ENCODE measurements at places on chromosomes 3 and 15.

- DNase-seq, result no peak
These were observed 243.1 kb upstream of the GOLGA6L4 start for GRCh38 chr15:83992324-83993031.

DNA sequence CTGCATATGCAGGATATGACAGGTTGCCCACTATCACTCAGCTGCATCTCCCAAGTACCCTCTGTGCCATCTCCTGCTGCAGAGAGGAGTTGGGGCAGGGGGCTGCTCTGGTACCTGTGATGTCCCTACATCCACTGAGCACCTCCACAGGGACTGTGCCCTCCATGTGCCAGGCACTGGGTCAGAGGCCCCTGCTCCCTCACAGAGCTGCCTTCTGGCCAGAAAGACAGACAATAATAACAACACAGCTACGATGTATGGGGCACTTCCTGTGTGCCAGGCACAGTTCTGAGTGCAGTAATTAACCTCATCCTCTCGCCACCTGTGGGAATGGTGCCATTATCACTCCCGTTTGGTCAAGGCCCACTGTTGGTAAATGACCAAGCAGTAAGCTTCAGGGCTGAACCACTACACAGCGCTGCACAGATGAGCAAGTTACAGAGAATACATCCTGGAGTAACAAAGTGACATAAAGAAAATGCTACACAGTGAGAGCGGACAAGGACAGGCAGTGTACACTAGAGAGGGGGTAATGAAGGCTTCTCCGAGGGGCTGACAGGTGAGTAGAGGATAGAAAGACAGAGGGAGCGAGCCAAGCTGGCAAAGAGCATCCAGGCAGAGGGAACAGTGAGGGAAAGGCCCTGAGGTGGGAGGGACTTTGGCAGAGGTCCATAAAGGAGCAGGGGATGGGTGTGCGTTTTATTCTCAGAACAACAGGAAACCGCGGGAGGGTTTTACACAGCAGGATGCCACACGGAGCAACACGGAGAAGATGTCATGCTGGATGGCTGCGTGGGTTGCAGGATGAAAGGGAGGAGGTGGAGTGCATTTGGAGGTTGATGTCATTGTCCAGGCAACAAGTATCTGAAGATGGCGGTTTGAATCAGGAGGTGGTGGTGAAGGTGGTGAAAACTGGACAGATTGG lies 13.6 kb downstream of the WNT7A start:
- DNase-seq, result no peak

DNA sequence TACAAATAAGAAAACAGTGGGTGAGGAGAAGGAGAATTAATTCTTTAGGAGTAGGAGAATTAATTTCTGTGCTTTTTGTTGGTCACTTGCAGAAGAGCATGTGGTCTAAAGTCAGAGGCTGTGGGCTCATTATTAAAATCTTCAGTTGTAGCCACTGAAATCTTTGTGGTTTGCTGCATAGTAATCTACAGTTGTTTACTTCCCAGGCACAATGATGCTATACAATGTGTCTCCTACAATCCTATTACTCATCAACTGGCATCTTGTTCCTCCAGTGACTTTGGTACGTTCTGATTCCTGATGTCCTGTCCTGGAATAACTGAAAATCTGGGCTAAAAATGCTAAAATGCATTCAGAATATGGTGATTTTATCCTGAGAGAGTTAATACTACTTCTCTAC lies 21.0 kb downstream of the IFT122 start:
- peak; percentile 55 for DNase-seq

- no peak for DNase-seq
These were observed 843 bp downstream of the ATG7 start for GRCh38 chr3:11272906-11273574.

DNA sequence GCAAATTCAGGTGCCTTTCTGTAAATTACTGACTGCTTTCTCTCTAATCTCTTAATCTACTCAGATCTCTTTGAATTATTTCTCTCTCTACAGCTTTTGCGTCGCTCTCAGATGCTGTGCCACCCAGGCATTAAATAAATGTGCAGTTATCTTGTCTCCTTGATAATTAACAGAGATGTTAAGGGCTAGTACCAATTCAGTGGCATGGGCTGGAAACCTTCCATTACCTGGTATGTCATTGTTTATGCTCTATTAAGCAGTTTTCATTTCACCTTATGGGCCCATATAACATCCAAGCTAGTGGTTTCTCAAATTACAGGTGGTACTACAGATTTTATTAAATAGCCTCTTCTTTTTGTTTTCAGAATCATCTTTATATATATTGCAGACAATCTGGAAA lies 66.0 kb downstream of the PEX5L start:
- no peak for DNase-seq

GRCh38 chr3:150081084-150081483 lies 110.4 kb upstream of the PFN2 start:
- peak; percentile 92 for DNase-seq

- DNase-seq, result peak; percentile 77
These were observed 55.9 kb downstream of the CGNL1 start for GRCh38 chr15:57432141-57432741.

- no peak for DNase-seq
These were observed 87.7 kb downstream of the RBPMS2 start for GRCh38 chr15:64687688-64688087.

DNA sequence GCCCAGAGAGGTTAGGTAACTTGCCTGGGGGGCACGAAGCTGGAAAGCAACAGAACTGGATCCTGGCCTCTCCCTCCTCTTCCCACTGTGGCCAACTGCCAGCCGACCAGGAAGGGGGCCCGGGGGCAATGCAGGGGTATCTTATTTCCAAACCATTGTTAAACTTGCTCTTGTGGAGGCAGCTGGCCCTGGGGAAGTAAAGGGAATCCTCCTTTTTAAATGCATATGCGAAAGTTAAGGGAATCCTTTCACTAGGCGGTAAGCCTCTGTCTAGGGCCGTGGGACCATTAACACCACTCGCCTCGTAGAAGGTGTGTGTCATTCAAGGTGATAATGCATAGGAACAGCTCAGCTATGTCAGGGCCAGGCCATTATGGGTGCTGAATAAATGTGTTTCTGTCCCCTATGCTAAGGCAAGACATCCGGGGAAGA lies 68.6 kb downstream of the ST6GAL1 start:
- DNase-seq, result no peak

DNA sequence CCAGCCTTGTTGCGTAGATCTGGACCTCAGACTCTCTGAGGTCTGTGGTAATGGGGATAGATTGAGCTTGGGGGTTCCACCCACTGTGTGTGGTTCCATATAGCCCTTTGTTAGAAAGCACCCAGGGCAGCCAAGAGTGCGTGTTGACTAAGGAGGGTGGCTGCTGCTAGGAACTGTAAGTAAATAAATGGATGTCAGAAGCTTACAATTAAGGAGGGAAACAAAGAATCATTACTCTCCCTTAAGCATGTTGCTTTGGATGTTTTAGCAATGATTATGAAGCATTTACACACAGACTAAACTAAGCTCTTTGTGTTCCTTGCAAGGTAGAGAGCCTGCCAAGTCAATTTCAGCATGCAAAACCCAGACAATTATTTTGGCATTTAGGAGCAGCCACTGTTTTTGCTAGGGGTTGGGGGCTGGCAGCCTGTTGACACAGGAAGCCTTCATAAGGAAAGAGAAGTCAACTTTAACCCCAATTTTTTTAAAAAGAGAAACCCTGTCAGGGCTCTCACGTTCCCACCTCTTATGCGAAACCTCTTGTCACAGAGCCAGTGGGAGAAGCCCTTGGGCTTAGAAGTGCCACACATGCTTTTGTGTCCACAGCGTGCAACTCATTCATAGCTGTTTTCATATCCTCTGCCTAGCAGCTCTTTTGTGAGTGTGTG lies 127.8 kb downstream of the CMSS1 start:
- no peak for DNase-seq

Measured in fibroblast of lung (primary cell).